ENCODE measurements at places on chromosomes 16 and 17.

DNA sequence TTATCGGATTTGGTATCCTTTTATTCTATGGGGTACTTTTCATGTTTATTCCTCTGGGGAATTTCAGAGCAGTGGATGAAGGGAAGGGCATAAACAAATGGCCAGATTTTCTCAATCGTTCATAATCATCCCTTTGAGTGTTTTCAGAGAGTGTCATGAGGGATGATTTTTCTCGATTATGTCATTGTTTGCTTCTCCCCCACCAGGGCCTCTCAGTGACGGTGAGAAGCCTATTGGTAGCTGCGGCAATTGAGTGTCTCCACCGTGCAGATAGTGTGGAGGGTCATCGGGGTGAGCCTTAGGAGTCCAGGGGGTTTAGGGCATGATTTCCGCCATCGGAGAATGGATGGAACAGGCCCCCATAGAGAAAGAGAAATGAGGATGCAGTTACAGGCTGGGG lies 57.2 kb downstream of the USP43 start:
- DNase-seq = no peak

- DNase-seq = no peak
Observed at GRCh38 chr16:26078716-26079355, 387.1 kb downstream of the HS3ST4 start.

GRCh38 chr16:56765949-56766348 lies 36.0 kb downstream of the NUP93 start:
- DNase-seq = no peak

DNA sequence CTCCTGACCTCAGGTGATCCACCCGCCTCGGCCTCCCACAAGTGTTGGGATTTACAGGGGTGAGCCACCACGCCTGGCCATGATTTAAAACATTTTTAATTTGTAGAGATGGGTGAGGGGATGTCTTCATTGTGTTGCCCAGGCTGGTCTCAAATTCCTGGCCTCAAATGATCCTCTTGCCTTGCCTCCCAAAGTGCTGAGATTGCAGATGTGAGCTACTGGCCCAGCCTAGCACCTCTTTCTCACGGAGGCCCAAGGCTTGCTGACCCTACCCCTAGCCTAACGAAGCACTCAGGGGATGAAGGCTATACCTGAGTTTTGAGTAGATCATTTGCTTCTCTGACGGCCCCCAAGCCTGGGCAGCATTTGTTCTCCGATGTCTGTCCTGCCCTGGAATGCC lies 26.6 kb downstream of the UNK start:
- DNase-seq = no peak

DNA sequence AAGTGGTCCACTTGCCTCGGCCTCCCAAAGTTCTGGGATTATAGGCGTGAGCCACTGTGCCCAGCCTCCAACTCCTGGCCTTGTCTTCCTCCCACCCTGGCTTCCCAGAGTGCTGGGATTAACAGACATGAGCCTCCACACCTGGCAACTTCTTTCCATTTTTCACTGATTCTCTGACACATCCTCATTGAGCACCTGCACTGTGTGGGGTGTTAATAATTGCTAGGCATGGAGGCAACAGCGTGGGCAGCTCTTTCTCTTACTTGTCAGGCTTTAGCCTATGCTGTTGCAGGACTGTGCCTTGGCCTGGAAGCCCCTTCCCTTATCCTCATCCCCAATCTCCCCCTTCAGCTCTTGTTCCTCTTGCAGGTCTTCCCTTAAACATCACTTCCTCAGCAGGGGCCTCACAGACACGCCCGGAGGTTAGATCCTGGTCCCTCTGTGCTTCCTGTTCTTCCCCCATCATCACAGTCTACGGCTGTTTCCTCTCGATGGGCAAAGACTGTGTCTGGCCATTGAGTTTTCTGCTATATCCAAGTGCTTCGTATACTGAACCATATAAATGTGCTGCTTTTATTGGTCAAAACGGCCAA lies 7.9 kb downstream of the QPRT start:
- no peak for DNase-seq

DNA sequence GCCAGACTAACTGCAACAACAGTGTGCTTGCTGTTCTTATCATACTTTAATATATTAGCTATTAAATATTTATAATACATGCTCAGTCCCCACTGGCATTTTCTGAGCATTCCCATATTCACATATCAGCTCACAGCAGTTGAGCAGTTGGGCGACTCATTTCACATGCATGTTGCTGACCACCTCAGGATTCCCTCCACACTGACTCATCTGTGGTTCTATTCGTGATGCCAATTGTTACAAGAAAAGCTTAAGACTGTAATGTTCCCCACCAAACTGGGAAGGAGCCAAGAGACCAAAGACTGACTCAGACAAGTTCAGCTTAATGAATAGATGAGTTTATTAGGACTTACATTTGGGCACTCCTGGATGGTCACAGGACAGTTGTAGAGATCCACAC lies 100.3 kb upstream of the KIF2B start:
- DNase-seq = peak; percentile 86

- no peak for DNase-seq
Observed at GRCh38 chr16:23367564-23367963, 65.5 kb downstream of the SCNN1B start.

DNA sequence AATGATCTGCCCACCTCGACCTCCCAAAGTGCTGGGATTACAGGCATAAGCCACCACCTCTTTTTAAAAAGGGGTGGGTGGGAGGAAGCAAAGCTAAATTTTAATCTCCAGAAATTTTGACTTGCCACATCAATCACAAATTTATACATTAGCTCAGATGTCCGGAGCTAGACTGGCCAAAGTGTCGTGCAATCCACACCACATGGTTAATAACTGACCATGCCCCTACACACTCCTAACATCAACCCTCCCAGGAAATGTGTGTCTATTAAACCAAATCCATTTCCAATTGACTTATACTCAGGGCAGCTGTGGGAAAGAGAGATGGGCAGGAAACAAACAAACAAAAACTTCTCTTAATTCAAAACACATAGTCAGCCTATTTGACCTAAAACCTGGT lies 29.9 kb downstream of the SMURF2 start:
- no peak for DNase-seq

DNA sequence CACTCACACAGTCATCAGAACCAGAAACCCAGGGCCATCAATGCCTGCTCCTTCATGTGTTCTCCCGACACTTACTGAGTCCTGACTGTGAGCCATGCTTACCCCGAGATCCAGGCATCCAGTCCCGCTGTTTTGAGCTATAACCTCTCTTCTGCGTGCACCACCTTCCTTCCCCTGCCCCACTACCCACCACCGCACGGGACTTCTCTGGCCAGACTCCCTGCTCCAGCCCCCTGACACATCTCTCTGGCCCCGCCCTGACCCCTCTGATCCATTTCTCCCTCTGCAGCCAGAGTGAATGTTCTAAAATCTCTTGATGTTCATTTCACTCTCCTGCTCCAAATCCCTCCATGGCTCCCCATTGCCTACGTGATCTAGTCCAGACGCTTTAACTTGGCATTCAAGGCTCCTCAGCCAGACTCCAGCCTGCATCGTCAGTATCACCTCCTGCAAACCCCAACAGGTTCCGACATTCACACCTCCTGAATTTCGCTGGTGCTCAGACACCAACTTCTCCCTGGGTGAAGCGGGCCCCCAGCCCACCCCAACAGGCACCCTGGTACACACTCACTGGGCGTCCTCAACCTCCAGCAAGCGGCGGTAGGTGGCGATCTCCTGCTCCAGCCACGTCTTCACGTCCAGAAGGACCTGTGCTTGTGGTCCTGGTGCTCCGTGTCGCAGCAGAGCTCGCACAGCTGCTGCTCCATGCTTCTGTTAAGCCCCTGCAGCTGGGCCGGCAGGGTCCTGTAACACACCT lies 3.1 kb upstream of the KRT17 start:
- DNase-seq = no peak

- no peak for DNase-seq
Observed at GRCh38 chr17:78806451-78806850, 24.4 kb upstream of the CYTH1 start.

- DNase-seq = no peak
Observed at GRCh38 chr16:2151188-2152091, 3.0 kb downstream of the RAB26 start.

GRCh38 chr17:39625198-39625785 lies 1.5 kb upstream of the PPP1R1B start:
- DNase-seq = no peak

DNA sequence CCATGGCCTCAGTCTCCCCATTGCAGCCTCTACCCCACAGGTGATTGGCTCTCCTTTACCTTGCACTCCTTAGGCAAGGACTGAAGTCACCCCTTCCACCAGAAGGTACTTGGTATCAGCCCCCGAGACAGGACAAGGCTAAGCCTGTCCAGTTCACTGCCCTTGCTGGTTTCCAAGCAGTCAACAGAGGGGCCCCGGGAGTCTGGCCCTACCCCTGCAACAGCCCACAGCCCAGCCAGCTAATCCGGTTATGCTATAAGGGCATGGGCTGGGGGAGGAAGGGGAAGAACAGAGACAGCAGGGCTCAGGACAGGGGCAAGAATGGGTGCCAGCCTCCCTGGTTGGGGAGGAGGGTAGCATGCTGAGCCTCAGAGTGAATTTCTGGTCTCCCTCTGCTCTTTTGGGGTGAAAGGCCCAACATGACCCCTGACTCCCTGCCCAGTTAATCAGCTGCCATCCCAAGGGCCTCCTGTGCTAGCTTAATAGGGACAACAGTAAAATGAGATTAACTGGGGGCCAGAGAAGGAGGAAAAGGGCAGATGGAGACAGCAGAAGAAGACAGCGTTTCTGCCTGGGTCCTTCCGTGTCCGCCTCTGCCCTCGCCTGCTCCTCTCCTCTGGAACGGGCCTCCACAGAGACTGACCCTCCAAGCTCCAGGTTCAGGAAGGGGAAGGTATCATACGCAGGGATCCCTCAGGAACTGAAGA lies 10.7 kb downstream of the DLG4 start:
- no peak for DNase-seq
